Endodermal cell (in vitro differentiated cells): ENCODE measurements at places on chromosomes 2 and 18.

DNA sequence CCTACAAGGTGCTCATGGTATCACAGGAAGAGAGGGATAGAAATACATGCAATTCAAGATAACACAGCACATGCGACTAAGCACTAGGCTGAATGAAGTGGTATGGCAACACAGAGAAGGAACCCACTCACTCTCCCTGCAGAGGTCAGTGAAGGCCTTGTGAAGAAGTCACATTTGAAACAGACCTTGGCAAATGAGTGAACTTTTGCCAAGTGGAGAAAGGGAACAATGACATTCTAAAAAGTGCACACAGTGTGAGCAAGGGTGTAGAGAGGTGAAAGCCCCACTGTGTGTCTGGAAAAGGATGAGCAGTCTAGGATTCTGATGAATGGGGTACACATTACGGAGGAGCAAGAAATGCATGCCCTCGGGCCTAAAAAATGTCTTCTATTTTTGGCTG lies 23.3 kb downstream of the KLF7 start:
- H3K27me3 ChIP-seq = no peaks in the 10 kb centered on the region
- H3K4me3 ChIP-seq = no peak overlapping the region
- H3K27ac ChIP-seq = no peak overlapping the region
- peaks cover 65% of the 10 kb centered on the region for H3K36me3 ChIP-seq
- peaks cover 21% of the 10 kb centered on the region for H3K4me1 ChIP-seq

DNA sequence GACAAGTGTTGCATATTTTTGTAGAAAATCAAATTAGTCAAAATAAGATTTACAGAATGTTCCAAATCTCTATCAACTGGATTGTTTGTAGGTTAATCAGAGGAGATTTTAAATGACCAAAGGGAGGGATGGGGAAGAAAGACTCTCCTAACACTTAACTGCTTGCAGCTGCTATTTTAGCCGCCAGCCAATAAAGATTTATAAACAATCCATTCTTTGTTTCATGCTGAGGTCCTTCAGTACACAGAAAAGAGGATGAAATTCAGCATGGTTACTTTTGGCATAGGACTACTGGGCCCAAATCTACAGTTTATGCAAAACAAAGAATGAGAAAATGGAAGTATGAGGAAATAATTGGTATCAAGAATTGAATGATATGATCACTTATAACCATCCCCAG lies 86.4 kb upstream of the FN1 start:
- H3K27ac ChIP-seq = no peak overlapping the region
- no peak for DNase-seq
- no peaks in the 10 kb centered on the region for H3K4me1 ChIP-seq
- no peaks in the 10 kb centered on the region for H3K27me3 ChIP-seq
- H3K4me3 ChIP-seq = no peak overlapping the region
- no peaks in the 10 kb centered on the region for H3K36me3 ChIP-seq

GRCh38 chr2:222842491-222843174 lies 18.2 kb upstream of the ACSL3 start:
- H3K4me1 ChIP-seq = no peaks in the 10 kb centered on the region
- H3K27me3 ChIP-seq = peaks cover 5% of the 10 kb centered on the region
- H3K4me3 ChIP-seq = no peak overlapping the region
- H3K27ac ChIP-seq = no peak overlapping the region
- DNase-seq = no peak
- H3K36me3 ChIP-seq = no peaks in the 10 kb centered on the region

DNA sequence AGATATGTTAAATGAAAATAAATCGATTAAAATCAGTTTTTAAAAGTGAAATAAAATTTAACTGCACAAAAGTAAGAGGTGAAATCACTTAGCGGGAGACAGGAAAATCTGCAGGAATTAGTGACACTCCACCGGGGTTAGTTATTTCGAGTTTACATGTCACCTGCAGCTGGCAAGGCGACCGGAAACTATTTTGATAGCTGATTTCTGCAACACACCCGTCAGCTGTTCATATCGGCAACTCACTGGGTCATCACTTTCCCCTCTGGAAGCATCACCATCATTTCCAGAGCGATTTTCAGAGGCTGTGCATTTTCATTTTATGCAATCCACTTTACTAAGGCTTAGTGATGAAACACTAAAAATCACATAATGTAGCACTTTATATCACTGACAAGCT lies 52.9 kb downstream of the PXDN start:
- H3K36me3 ChIP-seq = peaks cover 68% of the 10 kb centered on the region
- H3K27ac ChIP-seq = no peak overlapping the region
- peak; percentile 8 for DNase-seq
- H3K4me3 ChIP-seq = no peak overlapping the region
- no peaks in the 10 kb centered on the region for H3K27me3 ChIP-seq

GRCh38 chr2:145144131-145144728 lies 624.3 kb upstream of the ZEB2 start:
- no peaks in the 10 kb centered on the region for H3K27me3 ChIP-seq
- no peak for DNase-seq
- H3K27ac ChIP-seq = no peak overlapping the region
- peaks cover 8% of the 10 kb centered on the region for H3K4me1 ChIP-seq
- no peak overlapping the region for H3K4me3 ChIP-seq

DNA sequence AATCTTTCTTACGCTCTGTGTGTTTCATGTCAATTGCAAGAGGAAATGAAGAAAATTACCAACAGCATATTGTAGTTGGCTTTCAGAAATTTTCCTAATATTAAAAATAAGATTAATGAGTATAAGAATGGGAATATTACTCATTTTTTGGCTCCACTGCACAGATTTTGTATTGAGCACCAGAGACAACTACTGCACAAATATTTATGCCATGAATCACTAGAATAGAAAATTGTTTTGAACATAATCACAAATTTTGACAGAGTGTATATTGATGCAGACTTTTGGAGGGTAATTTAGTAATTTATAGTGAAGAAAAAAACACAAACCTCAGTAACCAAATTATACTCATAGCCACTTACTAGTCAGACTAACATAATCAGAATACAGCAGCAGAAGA lies 118.3 kb downstream of the DOK6 start:
- no peak overlapping the region for H3K27ac ChIP-seq
- no peaks in the 10 kb centered on the region for H3K27me3 ChIP-seq
- no peak for DNase-seq
- H3K4me3 ChIP-seq = no peak overlapping the region
- H3K4me1 ChIP-seq = no peaks in the 10 kb centered on the region
- H3K36me3 ChIP-seq = no peaks in the 10 kb centered on the region
